Natural killer cell treated with Interleukin-12 subunit alpha and Interleukin-12 subunit beta and Interleukin-15 and Interleukin-18, amount 100 ng/mL, for 72 hours (primary cell): ENCODE measurements at places on chromosomes 4 and X. TPM values are rescaled to one million over a fixed set of nuclear protein-coding genes. Genes with fewer than 3 reads are reported as not detected.

DNA sequence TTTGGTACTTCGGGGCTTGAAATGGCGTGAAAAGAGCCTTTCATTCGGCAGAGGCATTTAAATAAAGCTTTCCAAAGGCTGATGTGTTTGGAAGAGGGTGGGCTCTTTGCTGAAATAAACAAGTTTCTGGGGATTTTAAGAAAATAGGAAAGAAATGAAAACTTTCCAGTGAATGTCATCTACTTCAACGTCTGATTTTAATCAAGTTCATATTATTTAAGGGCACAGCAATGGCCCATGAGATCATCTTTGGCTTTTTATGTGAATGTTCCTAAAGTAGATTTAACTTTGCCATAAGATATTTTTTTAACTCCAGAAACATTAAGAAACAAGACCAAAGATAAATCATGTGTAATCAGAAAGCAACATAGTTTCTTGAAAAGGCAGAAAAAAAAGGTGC lies 69.8 kb upstream of the TTC29 start:
- no peaks in the 10 kb centered on the region for H3K4me1 ChIP-seq
- no peak overlapping the region for H3K4me3 ChIP-seq
- no peak for DNase-seq
- no peaks in the 10 kb centered on the region for H3K36me3 ChIP-seq

- H3K27ac ChIP-seq: no peak overlapping the region
- H3K27me3 ChIP-seq: no peaks in the 10 kb centered on the region
- no peak overlapping the region for H3K4me3 ChIP-seq
- no peak for DNase-seq
- no peaks in the 10 kb centered on the region for H3K36me3 ChIP-seq
Measured at GRCh38 chrX:67651437-67652142, 107.8 kb downstream of the AR start.

DNA sequence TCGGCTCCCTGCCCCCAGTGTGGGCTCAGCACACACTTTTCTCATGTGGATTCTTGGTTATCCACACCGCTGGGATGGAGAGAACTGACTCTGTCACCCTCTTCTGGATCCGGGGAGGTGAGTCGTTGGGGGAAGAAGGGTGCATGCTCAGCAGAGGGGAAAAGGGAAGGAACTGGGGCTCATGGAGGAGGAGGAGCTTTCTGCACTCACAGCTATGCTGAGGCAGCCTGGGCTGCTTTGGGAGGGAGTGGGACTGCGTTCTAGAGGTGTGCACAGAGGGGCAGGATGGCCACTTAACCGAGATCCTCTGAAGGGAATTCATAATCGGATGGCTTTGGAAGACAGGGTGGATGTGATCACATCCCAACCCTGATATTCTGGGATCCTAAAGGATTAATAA lies 51.6 kb downstream of the RTL5 start:
- H3K4me1 ChIP-seq: peaks cover 26% of the 10 kb centered on the region
- H3K4me3 ChIP-seq: no peak overlapping the region
- H3K27ac ChIP-seq: peak overlapping the region; percentile 37
- H3K27me3 ChIP-seq: no peaks in the 10 kb centered on the region
- no peaks in the 10 kb centered on the region for H3K36me3 ChIP-seq

DNA sequence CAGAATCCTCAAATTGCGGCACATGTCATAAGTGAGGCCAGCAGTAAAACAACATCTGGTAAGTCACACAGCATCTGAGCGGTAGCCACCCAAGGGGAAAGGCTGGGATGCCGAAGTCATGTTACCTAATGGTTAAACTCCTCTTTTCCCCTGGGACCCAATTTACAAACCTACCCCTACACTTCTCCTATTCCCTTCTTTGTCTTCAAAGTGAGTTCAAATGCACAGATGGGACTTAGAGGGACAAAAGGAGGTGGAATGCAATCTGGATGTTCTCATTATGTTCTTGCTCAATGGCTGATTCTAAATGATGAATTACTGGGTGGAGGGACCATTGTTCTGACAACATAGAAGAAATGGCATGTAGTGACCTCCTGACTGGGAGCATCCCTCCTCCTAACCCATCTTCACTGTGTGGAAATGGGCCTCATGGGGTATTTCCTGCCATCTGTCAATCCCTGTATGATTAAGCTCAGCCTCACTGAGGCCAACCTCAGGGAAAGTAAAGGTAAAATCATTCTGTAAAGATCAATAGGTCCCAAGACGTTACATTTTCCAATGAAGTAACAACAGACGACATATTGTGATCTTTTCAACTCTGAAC lies 8.5 kb downstream of the CD40LG start:
- H3K4me1 ChIP-seq: peaks cover 12% of the 10 kb centered on the region
- no peak for DNase-seq
- H3K27ac ChIP-seq: no peak overlapping the region
- no peaks in the 10 kb centered on the region for H3K27me3 ChIP-seq

Gene RAB41
- not detected for total RNA-seq
